ENCODE measurements at places on chromosomes 5 and 9.

DNA sequence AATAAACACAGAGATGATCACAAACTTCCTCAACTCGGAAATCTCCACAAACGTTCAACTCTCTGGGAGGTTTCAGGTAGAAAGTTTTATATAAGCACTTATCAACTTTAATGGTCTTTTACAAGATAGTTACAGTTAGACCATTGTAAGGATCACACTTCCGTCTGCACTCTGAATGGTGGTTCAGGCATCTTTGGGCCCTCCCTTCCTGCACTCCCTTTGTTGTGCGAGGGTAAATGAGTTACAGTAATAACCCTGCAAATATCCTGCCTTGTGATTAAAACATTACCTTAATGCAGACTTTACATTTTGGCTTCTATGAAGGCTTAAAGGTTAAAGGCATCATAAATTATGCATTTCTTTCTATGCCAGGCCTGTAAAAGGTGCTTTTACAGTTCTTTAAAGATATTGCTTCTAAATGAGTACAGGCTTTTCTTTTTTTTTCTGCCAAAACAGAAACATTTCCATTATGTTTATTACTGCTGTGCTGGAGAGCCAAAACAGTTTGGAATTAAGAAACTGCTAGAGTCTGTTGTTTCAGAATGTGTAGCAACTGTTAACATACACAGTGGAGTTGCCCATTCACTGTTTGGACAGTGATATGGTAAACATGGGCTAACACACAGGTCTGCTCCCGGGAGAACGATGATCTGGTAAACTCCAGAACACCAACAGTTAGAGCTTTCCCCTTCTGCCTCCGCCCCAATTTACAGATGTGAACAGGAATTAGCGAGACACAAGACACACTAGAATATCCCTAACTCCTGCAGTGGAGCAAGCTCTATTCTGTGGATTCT is 1.1 kb downstream of the PRUNE2 start:
- no peak for DNase-seq

DNA sequence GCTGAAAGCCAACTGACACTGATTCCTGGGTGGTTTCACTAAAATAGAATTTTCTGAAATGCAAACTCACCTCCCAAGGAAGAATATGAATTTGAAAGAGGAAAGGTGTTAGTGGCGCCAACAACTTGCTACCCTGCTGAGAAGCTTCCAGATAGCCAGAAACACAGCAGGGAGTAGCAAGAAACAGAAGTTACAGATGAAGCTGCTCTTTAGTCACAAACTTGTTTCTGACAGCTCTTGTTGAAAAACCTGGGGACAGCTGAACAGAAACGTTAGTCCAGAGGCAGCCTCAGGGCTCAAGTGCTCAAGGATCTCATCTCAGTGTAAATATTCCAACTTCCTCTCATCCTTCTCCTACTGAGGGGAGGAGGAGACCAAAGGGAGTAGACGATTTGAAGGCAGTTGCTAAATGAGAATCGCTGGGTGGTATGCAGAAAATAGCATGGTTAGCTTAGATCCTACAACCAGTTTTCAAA is 184.1 kb downstream of the PDE4D start:
- peak; percentile 47 for DNase-seq

DNA sequence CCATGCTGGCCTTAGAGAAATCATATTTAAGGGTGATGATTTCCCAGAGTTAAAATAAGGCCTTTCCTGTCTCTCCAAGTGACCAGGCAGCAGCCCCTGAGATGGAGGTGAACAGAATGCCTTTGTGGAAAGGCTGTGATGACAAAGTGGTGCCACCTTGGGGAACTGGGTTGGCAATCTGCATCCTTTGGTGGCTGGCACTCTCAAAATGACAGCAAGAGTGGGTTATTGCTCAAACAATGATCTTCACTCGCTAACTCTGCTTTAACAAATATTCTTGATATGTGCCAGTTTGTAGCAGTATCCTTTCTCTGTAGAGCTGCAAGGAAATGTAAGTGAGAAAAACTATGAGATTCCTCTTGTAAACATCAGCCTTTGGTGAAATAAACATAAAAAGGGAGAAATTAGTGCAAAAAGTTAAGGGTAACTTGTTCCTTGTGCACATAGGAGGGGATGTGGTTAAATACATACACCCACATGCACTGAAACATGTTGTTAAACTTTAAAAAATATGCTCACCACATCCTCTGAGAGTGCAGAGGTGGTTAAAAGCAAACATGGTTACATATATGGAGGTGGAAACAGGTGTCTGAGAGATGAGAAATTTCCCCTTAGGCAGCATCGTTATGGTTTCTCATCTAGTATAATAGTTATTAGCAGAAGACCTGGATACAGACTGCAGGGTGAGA is 373.4 kb upstream of the CTNND2 start:
- no peak for DNase-seq

DNA sequence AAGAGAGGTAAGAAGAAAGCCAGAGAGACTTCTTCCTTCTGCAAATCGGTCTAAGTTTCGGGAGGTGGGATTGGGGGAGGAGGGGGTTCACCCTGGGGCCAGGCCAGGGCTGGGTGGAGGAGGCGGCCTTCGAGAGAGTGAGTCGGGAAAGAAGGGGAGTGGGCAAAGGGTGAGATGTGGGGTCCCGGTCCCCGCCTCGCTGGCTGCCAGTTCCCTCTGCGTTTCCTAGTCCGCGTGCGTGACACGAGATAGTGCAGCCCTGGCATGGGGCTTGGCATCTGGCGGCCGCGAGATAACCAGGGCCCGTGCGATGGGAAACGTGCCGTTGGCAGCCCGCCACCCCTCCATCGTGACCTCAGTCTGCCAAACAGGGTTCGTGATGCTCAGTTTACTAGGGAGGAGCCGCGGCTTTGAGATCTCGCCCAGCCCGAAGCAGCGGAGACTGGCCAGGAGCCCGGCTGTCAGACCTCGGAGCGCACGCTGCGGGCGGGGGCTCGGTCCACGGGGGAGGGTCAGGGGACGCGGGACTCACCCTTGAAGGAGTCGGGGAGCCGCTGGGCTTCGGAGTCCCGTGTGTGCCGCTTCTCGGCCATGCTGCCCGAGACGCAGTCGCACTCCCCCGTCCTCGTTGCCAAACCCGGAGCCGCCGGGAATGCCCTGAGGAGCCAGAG is at the start of gene STOM:
Gene STOM, minus strand, starts transcription at position 656 of the 671 bp plus-strand sequence. Its CDS starts 63 bp downstream, at position 593.
- DNase-seq: no peak

GRCh38 chr9:131618785-131619184 is 73.5 kb downstream of the PRRT1B start:
- DNase-seq: no peak

- DNase-seq: no peak
Measured at GRCh38 chr5:116848954-116849581, 274.4 kb upstream of the SEMA6A start.

- DNase-seq: peak; percentile 68
Measured at GRCh38 chr5:55601204-55601618, 66.4 kb upstream of the PLPP1 start.

DNA sequence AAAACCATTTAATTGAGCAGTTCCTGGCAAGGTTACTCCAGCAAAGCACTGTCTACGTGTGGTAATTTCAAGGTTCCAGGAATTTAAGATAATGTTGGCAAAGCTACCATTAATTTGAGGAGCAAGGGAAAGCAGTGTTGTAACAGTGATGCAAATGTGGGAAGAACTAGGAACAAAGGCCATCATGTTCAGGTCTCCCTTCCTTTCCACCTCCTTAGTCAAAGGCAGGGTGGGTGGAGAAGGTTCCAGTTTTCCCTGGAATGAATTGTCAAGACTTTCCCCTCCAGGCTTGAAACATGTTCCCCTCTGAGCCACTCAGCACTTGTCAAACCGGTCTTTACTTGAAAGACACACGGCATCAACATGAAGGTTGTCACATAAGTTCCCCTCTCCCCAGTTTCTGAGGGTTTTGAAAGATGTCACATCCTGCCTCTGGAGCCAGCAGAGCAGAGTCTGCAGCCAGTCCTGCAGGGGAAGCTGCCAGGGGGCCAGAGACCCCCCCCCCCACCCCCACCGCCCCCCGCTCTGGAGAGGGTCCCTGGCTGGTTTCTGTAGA is 226.0 kb downstream of the GAS1 start:
- DNase-seq: no peak

DNA sequence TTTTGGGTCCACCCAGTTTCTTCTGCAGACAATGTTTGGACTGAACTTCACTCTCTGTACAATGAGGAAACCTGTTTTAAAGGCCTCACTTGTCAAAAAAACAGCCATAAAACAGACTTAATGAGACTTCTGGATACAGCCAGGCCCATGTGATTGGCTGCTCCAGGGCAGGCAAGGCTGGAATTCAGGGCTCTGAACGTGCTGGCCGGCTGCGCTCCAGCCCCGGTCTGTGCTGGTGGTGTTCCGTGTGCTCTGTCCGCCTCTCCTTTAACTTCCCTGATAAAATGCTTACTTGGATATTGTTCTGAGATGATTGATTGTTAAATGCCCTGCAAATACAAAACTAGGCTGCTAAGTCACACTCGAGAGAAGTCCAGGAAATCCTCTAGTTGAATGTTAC is 131.2 kb upstream of the KLF4 start:
- DNase-seq: no peak

- no peak for DNase-seq
Measured at GRCh38 chr9:4718911-4719310, 22.1 kb downstream of the AK3 start.

DNA sequence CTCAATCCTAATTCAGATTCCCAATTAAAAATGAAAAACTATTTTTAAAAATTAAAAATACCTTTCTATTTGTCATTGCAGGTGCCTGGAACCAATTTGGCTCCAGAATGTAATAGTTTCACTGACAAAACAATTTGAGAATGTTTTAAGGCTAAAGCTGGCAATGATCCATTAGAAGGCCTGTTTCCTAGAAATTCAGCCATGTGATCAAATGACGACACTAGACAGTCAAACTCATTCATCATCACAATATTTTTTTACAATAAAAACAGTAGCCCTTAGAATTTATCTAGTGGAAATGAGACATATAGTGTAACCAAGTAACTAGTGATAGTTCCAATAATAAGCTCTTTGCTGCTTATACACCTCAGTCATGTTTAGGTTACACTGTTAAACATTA is 75.4 kb upstream of the MAP3K1 start:
- DNase-seq: no peak

- DNase-seq: no peak
Measured at GRCh38 chr5:180352116-180353047, 754 bp downstream of the GFPT2 start.

- no peak for DNase-seq
Measured at GRCh38 chr5:109756543-109757185, 66.9 kb downstream of the MAN2A1 start.

- no peak for DNase-seq
Measured at GRCh38 chr5:35009019-35009418, 38.7 kb downstream of the AGXT2 start.

- peak; percentile 41 for DNase-seq
Measured at GRCh38 chr5:38846379-38847011, 683 bp downstream of the OSMR start.

- DNase-seq: no peak
Measured at GRCh38 chr5:140481758-140482157, 65.7 kb upstream of the EIF4EBP3 start.

GRCh38 chr5:149224282-149224681 is 47.4 kb upstream of the AFAP1L1 start:
- no peak for DNase-seq

DNA sequence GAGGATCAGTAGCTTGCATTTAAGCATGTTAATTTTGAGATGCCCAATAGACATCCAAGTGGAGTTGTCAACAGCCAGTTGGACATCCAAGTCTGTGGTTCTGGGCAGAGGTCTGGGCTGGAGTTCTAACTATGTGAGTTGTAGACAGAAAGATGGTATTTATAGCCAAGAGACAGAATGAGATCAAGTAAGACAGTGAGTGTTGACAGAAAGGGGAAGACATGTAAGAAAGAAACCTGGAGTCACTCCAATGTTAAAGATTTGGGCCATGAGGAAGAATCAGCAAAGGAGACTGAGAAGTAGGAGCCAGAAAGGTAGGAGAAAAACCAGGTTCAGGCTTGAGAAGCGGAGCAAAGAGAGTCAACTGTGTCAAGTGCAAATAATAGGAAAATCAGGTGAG is 95.5 kb upstream of the PUM3 start:
- DNase-seq: no peak

DNA sequence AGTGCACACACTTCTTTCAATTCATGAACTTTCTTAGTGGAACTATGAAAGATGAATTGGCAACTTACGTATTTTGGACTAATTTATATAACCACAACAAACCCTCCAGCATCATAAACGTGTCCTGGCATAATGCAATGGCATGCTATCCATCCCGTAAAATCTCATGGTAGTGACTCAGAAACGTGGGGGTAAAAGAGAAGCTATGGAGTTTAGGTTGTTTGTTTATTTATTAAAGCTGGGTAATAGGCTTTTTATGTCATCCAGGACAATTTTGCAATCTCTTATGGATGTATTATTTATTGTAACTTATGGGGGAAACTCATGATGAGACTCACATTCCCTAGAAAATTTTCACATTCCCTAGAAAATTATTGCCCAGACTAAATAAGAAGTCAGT is 106.3 kb downstream of the GDA start:
- no peak for DNase-seq

- no peak for DNase-seq
Measured at GRCh38 chr9:128335914-128336313, 4.4 kb upstream of the SLC27A4 start.

- no peak for DNase-seq
Measured at GRCh38 chr9:101792475-101792874, 54.0 kb upstream of the GRIN3A start.

DNA sequence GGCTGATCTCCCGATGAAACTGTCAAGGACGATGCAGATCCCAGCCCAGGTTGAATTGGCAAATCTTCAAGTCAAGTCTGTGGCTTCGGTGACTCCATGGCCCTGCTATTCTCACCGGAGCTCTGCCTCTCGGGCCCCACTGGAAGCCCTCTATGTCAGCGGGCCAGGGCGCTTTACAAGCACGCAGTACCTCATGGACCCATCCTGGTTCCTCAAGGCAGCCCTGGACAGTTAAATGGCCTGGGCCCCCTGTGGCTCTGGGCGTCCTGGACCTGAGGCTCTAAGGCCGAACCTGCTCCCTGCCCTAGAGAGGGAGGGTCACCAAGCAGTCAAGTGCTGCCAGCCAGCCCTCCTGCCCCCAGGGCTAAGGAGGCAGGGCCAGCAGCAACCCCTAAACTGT is 45.3 kb downstream of the STC2 start:
- no peak for DNase-seq

GRCh38 chr9:69818750-69819345 is 1.8 kb upstream of the CFAP95 start:
- no peak for DNase-seq

- peak; percentile 19 for DNase-seq
Measured at GRCh38 chr5:79133657-79134451, 22.2 kb downstream of the BHMT start.

DNA sequence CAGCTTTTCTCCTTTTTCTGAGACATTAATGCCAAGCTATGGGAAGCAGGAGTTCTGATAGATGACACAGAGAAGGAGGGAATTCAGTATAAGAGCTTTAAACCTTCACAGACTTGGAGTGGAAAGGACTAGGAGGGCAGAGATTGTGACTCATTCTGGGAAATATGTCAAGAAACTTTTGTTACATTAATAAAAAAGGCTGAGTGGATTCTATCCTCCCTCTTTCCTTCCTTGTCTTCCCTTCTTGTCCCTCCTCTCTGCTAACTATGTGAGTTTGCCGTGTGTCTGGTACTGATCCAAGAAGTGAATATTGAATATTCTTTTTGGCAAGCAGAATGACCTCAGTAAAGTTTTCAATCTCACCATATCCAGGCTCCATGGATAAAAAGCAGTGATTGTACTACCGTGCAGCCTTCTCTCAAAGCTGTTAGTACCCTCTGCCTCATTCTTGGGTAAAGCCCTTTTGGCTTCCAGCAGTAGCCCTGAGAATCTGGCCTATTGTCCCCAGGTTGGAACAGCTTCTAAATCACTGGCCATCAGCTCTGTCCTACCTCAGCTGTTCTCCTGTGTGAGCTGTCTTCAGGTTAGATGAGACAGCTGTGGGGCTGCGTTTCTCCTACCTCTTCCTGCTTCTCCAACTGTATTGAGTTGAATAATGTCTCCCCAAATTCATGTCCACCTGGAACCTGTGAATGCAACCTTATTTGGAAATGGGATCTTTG is 73.9 kb downstream of the ATG10 start:
- no peak for DNase-seq

Data from T47D (cell line).